Activated naive CD4-positive, alpha-beta T cell treated with anti-CD3 and anti-CD28 coated beads for 36 hours (primary cell): ENCODE measurements at places on chromosomes 11 and 22. TPM values are rescaled to one million over a fixed set of nuclear protein-coding genes. Genes with fewer than 3 reads are reported as not detected.

ZBTB16 gene
- total RNA-seq: 1.5 TPM

- DNase-seq: no peak
These were observed at the start of gene POU2AF3 for GRCh38 chr11:111298413-111299100. POU2AF3 (plus strand) TSS chr11:111298546; CDS start chr11:111298582, 36 bp downstream.

- peak; percentile 76 for DNase-seq
These were observed 13.5 kb upstream of the SORL1-AS1 start for GRCh38 chr11:121466063-121466794.

NLRP6 gene
- 1.5 TPM for total RNA-seq

VPREB3 gene
- total RNA-seq: not detected

GRCh38 chr11:95877291-95877690, 46.6 kb downstream of the MTMR2 start:
- DNase-seq: peak; percentile 22

- no peak for DNase-seq
These were observed 33.8 kb upstream of the WNT11 start for GRCh38 chr11:76240161-76240540.

P4HA3 gene
- total RNA-seq: not detected

- no peak for DNase-seq
These were observed 48.5 kb downstream of the PPP6R3 start for GRCh38 chr11:68509066-68509465.

ADM gene
- 0.31 TPM for total RNA-seq

DNA sequence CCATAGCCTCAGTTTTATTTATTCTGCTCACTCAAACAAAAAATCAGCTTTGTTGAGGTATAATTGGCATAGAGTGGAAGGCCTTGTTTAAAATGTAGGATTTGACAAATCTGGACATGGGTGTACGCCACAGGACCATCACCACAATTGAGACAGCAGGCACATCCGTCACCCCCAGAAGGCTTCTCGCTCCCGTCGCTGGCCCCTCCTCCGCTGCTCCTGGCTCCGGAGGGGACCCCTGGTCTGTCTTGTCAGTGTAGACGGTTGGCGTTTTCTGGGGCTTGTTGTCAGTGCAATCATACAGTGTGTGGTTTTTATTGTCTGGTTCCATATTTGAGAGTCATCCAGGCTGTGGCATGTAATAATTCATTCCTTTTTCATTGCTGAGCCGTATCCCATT, 97.6 kb downstream of the KCNQ1 start:
- DNase-seq: no peak

- no peak for DNase-seq
These were observed 12.7 kb upstream of the CPT1A start for GRCh38 chr11:68854273-68854958.

GRCh38 chr11:103024086-103024485, 67.9 kb downstream of the DCUN1D5 start:
- DNase-seq: no peak

- DNase-seq: peak; percentile 99
These were observed 1.9 kb downstream of the GNG3 start for GRCh38 chr11:62709247-62710000.

SCUBE2 gene
- 0.17 TPM for total RNA-seq

DNA sequence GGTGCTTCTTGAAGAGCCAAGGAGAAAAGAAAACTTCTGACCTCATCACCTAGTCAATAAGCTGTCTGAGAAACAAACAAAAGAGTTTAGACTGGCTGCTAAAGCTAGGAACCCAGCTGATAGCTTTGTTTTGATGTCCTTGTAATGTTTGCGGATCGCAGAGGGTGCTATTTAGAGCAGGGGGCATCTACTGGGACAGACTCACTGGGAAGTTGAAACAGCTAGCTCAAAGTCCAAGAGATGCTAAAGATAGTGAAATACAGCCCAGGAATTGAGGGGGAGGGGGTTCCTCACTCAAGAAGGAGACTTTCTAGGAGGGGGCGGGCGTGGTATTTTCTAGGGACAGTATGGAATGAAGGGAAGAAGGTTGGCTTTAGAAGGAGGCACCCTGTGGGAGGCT, 18.9 kb downstream of the ZBTB16 start:
- DNase-seq: no peak

CRYBA4 gene
- total RNA-seq: not detected

SCO2 gene
- 2.1 TPM for total RNA-seq

GRCh38 chr22:31947296-31947695, 3.0 kb downstream of the YWHAH start:
- DNase-seq: peak; percentile 59

- DNase-seq: no peak
These were observed 26.4 kb downstream of the C11orf91 start for GRCh38 chr11:33674035-33674814.

GRCh38 chr22:44608597-44609399, 93.2 kb upstream of the PRR5 start:
- DNase-seq: no peak

DNA sequence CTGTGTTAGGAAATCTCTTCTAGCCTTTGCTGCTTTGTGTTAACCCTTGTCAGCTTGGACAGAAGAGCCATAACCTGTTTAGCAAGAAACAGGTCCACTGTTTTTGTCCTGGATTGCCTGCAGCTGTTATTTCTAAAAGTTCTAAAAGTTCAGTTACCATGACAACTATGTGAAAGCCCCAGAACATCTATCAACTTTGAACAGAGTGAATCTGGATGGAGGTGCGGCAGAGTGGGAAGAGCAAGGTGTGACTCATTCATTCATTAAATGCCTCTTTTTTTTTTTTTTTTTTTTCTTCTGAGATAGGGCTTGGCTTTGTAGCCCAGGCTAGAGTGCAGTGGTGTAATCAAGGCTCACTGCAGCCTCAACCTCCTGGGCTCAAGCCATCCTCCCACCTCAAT, 50.5 kb downstream of the RBX1 start:
- DNase-seq: peak; percentile 10

PGR gene
- total RNA-seq: not detected

- DNase-seq: no peak
These were observed 13.8 kb downstream of the PAMR1 start for GRCh38 chr11:35511666-35512065.

DNA sequence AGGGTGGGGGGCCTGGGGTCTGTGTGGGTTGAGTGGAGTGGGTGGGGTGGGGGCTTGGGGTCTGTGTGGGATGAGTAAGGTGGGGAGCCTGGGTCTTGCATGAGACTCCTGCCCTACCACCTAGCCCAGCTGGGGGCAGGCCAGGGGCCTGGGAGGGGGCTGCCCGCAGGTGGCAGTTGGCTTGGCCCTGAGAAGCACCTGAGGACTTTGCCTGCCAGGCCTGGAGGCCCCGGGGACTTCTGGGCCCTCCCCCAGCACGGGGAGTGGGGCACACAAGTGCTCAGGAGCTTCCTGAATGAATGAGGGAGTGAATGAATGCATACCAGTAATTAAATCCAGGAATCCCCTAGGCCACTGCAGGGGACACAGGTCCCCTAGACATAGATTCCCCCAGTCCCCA, 6.6 kb downstream of the PHLDA2 start:
- DNase-seq: no peak

DNA sequence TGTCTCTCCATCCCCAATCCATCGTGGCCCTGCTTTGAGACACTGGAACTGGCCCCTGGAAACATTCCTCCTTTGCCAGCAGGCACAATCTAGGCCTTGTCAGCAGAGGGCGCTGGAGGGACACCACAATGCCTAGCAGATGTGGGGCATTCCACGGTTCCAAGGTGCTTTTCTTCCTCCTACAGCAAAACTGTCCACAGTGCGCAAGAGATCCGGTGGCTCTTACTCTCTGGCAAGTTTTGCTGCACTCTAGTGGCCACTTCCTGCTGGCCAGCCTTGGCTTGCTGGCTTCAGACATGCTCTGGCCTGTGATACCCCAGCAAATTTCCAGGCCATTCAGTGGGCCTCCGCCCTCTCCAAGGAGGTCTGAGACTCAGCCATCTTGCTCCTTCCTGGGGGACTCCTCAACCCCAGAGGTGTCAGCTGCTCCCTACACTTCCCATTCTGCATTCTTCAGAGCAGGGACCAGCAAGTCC, 17.1 kb upstream of the RBM4B start:
- peak; percentile 95 for DNase-seq

ST13 gene
- 240 TPM for total RNA-seq

PIK3IP1 gene
- total RNA-seq: 28.6 TPM

CECR2 gene
- 0.17 TPM for total RNA-seq

TBX1 gene
- total RNA-seq: not detected

DEUP1 gene
- not detected for total RNA-seq

GRCh38 chr11:65180877-65181568, 705 bp upstream of the CAPN1 start:
- DNase-seq: peak; percentile 59

GRCh38 chr11:5291207-5291838, 10.4 kb downstream of the OR51B4 start:
- DNase-seq: no peak

GRCh38 chr11:14314127-14314526, 44.9 kb downstream of the RRAS2 start:
- DNase-seq: peak; percentile 29

- DNase-seq: no peak
These were observed 6.5 kb upstream of the RASD2 start for GRCh38 chr22:35534091-35534490.

DNA sequence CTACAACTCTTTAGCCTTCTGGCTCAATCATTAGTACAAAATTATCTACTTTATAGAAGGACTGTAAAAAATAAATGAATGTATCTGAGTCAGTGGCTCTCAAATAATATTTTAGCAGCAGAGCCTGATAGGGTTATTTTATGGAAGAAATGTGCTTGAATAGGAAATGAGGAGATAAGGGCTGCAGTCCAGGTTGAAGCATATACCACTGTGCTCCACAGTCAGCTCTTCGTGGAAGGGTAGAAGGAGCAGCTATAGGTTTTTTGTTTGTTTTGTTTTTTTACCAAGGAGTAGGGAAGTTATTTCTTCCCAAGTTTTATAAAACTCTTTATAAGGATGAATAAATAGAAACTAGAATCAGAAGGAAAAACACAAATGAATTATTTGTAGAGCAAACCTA, 242.0 kb downstream of the DLG2 start:
- no peak for DNase-seq

DNA sequence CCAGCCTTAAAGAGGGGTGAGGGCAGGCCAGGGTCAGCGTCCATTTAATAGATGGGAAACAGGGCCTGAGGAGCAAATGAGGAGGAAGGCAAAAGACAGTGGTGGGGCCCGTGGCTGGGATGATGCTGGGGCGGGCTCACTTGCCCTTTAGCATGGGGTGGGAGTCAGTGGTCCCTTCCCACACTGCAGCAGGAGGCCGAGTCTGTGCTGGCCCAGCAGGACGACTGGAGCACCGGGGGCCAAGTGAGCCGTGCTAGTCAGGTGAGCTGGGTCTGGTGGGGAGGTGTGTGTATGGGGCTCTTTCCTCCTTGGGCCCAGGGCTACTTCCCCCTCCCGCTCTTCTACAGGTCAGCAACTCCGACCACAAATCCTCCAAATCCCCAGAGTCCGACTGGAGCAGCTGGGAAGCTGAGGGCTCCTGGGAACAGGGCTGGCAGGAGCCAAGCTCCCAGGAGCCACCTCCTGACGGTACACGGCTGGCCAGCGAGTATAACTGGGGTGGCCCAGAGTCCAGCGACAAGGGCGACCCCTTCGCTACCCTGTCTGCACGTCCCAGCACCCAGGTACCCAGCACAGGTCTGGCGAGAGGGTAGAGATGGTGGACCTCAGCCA, 12.8 kb downstream of the SCYL1 start:
- DNase-seq: no peak

DNA sequence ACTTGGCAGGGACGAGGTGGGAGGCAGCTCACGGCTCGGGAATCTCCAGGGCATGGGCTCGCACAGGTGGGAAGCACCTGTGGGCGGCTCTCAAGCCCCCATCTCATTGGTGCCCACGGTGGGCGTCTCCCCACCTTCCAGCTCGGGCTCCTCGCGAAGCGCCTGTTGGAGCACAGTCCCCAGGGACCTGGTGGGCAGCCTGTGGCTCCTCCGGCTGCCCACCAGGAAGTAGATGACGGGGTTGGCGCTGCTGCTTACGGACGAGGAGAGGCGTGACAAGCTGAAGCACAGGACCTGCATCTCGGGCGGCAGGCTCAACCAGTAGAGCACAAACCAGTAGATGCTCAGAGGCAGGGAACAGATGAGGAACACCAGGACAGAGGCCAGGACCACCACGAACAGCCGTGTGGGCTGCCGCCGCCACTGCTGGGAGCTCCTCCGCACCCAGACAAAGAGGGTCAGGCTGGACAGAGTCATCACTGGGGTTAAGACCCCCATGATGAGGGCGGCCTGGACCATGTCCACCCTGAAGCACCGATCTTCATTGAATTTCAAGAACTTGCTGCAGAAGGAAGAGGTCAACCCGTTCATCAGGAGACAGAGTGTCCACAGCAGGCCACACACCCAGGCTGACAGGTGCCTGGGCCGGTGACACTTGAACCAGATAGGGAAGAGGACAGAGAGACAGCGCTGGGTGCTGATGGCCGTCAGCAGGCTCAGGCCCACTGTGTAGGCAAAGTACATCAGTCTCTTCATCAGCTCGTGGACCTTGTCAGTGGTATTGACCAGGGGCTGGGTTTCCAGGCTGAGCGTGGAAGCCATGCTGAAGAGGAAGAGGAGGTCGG, 633 bp downstream of the MRGPRD start:
- no peak for DNase-seq
